ENCODE measurements at places on chromosomes 5 and 9.

- no peak for DNase-seq
Measured at GRCh38 chr9:18638371-18639249, 164.7 kb downstream of the ADAMTSL1 start.

- no peak for DNase-seq
Measured at GRCh38 chr5:54653956-54654614, 136.5 kb downstream of the SNX18 start.

- DNase-seq: no peak
Measured at GRCh38 chr5:157740229-157740610, 3.3 kb upstream of the LSM11 start.

DNA sequence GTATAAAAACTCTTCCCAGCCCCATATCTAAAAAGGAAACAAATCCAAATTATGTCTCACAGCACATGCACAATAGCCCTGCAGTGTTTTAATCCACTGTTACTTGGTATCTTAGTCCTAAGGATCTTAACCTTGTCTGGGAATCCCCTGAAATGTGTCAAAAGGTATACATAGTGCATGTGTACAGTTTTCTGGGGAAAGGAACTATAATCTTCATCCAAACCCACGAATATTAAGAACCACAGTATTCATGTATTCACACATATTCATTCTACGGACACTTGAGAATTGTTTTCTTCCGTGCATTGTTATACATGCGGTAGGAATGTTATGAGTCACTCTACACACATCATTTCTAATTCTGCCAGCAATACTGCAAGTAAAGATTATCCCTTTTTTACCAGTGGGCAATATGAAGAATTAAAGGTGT is 47.8 kb upstream of the SNX2 start:
- DNase-seq: no peak

DNA sequence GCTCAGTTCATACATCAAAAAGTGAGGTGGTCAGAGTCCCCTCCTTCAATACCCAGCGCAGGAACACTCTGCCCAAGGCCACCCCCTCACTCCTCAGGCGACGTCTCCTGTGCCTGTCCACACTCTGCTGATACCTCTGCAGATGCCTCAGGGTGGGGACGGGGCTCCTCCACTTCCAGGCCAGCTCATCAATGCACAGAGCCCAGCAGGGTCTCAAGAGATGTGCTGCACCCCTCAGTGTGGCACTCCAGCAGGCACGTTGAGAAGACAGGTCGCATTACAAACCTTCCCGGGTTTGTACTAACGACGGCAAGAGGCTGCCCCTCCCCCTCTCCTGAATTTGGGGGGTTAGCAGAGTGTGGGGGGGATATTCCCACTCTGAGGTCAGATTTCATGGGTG is 128.5 kb downstream of the ZNF354C start:
- DNase-seq: no peak

GRCh38 chr9:79769476-79770275 is 197.9 kb downstream of the TLE4 start:
- DNase-seq: no peak

- no peak for DNase-seq
Measured at GRCh38 chr9:80157561-80157983, 585.8 kb downstream of the TLE4 start.

- no peak for DNase-seq
Measured at GRCh38 chr5:127919818-127920217, 163.7 kb upstream of the SLC12A2 start.

GRCh38 chr5:136023958-136024541 is 4.7 kb upstream of the TGFBI start:
- DNase-seq: no peak

GRCh38 chr5:53406630-53407316 is 73.7 kb upstream of the FST start:
- DNase-seq: no peak

DNA sequence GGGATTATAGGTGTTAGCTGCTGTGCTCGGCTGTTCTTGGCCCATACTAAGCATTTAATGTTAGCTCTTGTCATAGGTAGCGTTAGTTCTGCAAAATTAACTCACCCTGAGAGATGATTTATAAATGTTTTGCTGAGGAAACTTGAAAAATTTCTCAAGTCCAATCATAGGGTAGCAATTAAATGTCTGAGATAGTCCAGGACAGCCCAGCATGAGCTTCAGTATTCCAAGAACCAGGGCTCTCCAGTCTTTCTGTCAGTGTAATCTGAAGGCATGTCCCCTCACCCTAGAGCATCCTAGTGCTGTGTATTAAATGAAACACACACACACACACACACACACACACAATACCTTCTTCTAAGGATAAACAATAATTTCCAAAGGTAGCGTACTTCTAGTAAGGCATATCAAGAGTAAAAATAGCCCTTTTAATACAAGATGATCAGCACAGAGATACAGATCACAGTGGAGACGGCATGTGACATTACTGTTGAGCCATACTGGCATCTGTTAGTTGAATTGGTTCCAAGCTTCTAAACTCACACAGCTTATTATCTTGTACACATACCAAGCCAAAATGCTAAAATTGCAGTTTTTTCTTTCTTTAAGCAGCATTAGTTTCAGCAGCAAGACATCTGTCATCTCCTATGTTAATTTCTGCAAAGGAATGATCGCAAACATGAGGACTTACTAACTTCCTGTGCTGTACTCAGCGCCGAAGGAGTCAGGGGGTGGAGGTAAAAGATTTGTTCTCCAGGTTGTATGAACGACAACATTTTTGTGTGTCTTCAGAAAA is 46.3 kb upstream of the JMY start:
- no peak for DNase-seq

DNA sequence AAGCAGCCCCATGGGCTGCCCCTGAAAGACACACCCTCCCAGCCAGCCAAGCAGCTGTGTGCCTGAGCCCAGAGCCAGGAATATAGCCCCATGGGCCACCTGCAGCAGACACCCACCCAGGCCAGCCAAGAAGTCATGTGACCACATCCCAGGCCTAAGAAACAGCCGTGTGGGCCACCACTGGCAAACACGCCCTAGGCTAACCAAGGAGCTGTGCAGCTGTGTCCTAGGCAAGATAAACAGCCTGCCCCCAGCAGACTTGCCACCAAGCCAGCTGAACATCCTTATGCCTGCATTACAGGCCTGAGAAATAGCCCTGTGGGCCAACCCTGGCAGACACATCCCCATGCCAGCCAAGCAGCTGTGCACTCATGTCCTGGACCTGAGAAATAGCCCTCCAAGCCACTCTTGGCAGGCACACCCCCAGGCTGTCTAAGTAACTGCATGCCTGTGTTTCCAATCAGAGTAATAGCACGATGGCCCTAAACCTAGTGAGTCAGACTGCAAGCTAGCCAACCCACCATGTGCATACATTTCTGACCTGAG is 143.0 kb downstream of the ADAMTS6 start:
- no peak for DNase-seq

DNA sequence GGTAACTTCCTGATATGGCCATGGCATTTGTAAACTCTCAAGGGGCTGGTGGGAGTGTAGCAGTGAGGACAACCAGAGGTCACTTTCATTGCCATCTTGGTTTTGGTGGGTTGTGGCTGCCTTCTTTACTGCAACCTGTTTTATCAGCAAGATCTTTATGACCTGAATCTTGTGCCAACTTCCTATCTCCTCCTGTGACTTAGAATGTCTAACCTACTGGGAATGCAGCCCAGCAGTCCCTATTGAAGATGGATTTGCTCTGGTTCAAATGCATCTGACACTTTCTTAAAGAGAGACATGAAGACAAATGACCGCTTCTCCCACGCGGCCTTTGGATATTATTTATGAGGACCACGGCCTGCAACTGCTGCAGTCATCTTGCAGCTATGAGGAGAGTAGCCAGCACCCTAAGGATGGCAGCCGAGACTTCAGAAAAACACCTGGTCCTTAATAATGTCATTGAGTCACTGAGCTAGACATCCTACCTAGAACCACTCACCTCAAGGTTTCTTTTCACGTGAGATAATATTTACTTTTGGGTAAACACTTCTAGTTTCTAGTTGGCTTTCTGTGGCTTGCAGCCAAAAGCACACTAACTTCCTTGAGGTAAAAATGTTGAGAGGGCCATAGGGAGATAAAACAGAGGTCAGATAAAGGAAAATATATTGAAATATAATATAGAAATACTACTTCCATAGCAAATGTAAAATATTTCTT is 28.2 kb downstream of the CETN3 start:
- no peak for DNase-seq

DNA sequence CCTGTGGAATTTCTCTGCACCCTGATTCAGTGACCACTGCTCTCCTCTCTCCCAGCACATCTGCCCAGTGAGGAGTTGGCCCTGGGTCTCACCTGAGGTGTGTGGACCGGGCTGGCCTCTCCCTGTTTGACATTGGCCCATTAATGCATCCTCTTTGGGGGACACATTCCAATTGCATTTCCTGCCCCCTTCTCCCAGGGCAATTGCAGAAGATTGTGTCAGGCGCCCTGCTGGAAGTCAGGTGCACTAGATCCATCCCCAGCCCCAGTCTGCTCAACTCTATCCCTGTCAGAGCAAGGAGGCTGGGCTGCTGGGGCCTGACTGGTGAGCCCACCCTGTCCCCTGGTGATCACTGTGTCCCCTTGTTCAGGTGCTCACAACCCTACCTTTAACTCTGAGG is 84.5 kb downstream of the LMX1B start:
- no peak for DNase-seq

DNA sequence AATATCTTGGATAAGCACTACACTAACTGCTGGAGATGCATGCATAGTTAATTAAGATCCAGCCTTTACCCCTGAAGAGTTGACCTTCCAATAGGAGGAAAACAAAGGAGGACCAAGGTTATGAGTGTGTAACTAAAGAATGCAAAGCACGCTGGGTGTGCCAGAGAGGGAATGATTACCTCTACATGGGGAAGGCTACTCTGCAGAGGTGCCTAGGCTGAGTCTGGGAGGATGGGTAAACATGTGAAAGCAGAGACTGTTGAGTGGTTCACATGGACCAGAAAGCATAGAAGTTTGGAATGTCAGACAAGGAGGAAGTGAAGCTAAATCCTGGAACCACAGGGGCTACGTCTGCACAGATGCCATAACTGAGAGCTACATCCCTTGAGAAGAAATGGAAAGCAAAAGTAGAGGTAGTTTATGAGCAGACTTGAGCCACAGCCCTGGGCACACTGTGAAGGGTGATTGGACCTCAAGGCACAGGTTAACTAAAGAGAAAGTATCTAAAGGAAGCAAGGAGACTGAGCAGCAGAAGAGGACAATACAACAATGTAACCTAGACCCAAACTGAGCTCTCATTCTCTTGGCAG is 176.2 kb downstream of the DENND1A start:
- no peak for DNase-seq

GRCh38 chr5:114120166-114120565 is 241.7 kb upstream of the KCNN2 start:
- DNase-seq: no peak

DNA sequence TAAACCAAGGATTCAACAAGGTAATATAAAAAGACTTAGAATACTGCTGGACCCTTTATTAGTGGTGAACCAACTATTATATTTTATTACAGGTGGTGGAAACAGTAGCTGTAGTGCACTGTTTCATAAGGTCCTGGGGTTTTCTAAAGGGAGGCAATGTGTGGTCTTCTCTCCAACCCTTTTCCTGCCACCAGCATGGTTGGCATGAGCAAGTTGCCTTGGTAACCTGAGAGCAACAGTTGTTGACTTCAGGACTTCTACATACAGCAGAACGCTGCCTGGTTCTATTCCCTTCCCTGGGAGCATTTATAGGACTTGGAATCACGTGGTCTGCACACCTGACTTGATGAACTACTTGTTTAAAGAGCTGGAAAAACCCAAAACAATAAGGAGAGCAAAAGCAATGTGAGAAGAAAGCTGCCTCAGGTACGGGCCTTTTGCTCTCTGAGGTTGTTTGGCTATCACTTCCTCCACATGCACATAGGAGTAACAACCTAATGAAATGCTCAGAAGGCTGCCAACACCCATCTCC is 81.1 kb upstream of the RAI14 start:
- no peak for DNase-seq

GRCh38 chr9:127122176-127123063 is at the start of gene ANGPTL2:
ANGPTL2 (minus strand) TSS chr9:127122635; CDS start chr9:127108731, 13,904 bp downstream.
- no peak for DNase-seq

GRCh38 chr9:108254236-108254635 is 601.5 kb downstream of the ACTL7B start:
- no peak for DNase-seq

DNA sequence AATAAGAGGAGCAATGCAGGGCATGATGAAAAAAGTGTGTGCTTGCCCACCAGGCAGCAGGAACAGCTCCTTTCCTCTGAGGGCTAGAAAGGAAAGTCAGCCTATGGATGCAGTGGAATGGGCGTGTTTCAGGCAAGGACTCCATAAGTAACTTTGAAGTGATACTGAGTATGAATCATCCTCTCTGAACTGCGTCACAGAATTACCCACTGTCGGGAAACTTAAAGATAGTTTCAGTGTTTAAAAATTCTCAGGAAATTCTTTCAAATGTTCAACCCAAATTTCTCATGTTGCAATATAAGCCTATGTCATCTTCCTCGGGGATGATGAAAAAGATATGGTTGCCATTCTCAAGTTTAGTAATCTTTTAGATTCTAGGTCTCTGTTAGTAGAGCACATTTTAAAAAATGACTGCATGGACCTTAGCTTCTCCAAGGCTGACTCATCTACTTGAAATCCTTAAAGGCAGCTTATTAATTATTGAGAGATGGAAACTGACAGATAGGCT is 27.7 kb downstream of the PTCD2 start:
- no peak for DNase-seq

GRCh38 chr9:121838746-121839669 is 187.6 kb downstream of the DAB2IP start:
- no peak for DNase-seq

DNA sequence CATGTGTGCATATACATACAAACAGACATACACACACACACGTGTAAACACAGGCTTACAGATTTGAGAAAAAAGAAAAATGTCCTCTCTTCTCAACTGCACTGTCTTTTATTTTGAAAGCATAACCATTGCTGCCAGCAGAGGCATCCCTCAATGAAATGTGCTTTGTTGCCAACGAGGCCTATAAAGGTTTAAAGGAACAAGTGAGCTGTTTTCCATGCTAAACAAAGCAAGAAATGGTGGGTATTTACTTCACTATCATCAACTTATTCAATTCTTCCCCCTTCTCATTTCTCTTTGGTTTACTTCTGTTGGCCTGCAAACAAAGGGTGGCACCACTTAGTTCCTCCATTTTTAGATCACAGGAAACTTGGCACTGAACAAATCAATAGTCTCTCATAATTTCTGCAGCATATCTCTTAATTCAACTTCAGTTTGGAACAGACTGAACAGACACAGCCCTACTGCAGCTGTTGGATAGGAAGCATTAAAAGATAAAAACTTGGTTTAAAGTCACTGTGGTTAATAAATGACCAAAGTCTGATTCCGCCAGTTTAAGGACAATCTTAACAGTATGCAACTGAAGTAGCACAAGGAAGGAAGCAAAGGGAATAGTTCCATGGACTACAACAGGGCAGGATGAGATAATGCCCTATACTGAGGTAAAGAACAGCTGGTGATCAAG is 21.7 kb downstream of the TTC33 start:
- no peak for DNase-seq

- no peak for DNase-seq
Measured at GRCh38 chr9:79353856-79354520, 217.8 kb upstream of the TLE4 start.

DNA sequence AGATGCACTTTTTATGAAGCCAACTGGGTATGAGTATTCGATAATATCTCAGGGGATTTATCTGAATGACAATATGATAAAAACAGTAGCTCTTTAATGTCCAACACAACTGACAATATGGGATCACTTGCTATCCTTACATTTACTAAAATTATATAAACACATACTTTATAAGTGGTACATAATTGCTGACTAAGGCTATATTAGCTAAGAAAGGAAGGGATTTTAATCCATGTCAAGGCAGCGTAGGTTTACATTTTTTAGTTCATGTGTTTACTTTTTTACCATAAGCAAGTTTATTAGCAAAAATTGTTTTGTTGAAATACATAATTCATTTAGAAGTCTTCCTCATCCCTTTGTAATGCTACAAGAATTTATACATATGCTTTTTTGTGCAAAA is 796.2 kb downstream of the TLE1 start:
- DNase-seq: no peak

All from activated gamma-delta T cell treated with anti-CD3 and anti-CD28 coated beads, Interleukin-2, amount 50 U/mL, for 16 hours (primary cell).